ENCODE measurements at places on chromosomes 5 and 9.

GRCh38 chr5:5331848-5332247 is 90.6 kb upstream of the ICE1 start:
- DNase-seq, result no peak

DNA sequence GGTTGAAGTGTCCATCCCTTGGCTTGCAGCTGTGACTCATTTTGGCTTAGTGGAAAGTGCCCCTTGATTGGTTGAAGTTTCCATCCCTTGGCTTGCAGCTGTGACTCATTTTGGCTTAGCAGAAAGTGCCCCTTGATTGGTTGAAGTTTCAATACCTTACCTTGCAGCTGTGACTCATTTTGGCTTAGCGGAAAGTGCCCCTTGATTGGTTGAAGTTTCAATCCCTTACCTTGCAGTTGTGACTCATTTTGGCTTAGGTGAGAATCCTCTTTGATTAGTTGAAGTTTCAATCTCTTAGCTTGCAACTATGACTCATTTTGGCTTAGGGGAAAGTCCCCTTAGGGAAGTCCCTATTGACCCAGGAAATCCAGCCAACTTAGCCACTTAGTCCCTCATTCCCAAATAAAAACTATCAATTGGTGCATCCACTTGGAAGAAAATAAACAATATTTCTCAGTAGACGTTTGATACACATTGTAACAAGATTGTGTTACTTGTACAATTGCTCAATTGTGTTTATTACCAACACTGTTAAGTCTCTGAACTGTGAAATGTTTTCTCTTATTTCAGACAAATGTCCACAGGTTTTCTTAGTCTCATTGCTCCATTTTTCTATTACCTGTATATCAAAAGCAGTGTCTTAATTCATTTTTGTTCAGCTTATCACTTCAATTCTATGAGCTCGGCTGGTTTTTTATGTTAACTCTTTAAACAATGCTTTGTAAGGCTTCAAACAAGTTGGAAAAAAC is 2308.8 kb upstream of the ACO1 start:
- DNase-seq, result no peak

DNA sequence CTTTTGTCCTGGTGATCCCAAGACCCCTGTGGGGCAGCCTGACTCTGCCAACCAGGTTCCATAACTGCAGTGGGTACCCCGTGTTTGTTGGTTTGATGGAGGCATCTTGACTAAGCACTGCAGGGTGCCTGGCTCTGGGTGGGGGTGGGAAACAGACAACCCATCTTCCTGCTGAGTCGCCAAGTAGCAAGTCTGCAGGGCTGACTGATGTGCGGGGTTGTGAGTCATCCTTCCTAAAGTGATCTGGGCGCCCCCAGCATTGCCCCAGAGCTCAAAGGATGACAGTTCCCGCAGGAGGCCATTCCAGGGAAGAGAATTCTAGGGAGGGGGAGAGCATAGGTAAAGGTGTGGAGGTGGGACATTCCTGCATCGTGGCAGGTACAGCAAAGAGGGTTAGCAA is 23.5 kb downstream of the DAB2IP start:
- no peak for DNase-seq

DNA sequence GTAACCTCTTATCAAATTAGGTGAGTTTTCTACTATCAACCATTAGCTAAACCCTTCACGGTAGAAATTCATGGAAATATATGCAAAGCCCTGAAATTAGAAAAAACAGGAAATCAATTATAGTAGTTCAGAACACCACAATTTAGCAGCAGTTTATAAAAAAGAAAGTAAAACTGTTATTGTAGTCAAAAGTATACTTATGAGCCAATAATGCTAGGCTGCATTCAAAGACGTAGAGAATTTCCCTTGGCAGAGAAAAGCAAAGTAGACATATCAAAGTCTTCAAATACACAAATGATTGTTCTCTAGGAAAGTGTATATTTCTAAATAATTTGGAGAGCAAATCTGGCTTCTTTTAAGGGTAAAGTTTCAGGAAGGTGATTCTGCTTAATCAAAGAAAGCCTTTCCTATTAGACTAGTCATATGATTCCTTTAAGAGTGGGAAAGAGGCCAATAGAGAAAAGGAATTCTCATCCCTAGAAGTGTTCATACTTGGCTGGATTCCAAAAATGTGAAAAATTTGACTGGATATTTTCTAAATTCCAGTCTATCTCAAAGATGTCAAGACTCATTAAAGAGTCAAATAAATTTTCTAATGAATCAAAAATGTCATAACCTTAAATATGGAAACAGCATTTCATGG is 185.5 kb downstream of the SMC2 start:
- no peak for DNase-seq

GRCh38 chr5:31682851-31683250 is 43.9 kb downstream of the PDZD2 start:
- no peak for DNase-seq

DNA sequence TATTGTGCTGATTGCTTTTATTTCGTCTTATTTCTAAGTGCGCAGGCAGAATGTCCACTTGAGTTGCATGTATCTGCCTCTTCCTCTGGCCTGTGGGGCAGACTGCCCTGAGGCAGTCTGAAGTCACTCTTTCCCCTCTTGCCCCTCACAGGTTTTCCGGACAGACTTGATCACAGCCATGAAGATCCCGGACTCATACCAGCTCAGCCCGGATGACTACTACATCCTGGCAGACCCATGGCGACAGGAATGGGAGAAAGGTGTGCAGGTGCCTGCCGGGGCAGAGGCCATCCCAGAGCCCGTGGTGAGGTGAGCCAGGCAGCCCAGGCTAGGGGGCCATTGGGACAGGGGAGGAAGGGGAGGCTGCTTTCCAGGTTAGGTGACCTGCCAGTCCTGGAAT is 26.4 kb downstream of the JADE2 start:
- DNase-seq, result no peak

- DNase-seq, result no peak
These were observed 89.9 kb upstream of the GNAQ start for GRCh38 chr9:78121488-78121887.

- no peak for DNase-seq
These were observed 18.3 kb downstream of the MEGF10 start for GRCh38 chr5:127308945-127309344.

DNA sequence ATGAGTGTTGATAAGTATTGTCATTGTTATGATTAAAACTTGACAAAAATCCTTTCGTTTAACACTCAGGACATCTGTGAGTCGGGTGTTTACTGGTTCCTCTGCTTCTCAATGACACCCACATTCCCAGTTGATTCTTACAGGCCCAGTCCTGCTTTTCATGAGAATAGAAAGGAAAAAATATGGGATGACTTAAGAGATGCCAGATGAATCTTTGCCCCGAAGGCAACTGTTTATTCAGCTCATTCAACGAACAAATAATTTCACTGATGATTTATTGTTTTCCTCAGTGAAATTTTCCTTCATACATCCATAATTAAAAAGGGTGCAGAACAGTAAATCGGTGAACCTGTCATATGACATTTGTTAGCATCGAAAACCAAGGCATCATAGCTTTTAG is 452.4 kb upstream of the WWC1 start:
- DNase-seq, result no peak

GRCh38 chr9:75953218-75953617 is 62.7 kb downstream of the PCSK5 start:
- no peak for DNase-seq

DNA sequence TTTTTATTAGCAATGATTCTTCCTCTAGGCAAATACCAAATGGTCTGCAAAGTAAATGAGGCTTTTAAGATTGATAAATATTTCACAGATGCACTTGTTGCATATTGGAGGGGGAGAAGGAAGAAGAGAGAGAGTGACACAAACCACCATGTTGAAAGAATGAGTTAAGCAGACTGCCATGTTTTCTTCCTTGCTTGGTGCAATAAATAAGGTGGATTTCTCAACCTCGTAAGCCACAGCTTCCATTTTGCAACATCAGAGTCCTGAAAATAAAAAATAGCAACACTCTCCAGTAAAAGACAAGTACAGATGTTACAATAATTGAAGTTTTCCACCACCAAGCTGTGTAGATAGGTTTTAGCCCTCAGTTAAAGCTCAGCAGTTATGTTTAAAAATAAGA is 202.9 kb downstream of the SGCD start:
- no peak for DNase-seq

DNA sequence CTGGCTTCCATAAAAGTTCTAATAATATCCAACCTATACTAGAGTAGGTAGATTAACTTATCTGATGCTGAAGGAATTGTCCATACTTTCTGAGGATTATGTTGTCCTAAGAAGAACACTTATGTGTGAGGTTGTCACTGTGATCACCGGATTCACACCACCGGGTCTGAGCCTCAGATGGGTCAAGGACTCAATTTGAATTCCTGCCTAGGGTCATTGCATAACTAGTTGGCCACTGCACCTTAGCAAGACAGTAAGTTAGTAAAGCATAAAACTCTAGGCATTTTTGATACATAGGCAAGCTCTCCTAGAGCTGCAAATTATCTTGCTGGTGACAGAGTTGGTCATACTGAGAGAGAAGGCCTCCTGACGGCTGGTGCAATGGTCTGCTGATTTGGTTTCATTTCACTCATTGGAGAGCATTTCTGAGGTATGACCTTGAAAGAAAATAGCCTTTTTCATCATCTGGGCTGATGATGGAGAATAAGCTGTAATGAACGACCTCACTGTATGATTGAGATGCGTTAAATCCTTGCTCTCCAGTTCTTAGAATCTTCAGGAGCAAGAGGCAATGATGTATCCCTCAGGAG is 72.0 kb upstream of the CKMT2 start:
- DNase-seq, result no peak

DNA sequence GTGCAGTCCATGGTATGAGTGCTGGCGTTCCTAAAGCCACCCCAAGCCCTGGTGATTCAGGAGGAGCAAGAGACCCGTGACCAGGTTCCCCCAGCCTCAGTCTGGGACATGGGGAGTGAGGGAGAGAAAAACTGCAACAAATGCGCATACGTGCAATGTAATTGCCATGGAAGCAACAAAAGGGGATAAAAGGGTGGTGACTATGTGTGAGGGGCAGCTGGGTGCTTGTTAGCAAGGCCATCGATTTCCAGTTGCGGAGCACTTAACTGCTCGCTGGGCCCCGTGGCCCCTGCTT is 709 bp upstream of the SH3PXD2B start:
- no peak for DNase-seq

DNA sequence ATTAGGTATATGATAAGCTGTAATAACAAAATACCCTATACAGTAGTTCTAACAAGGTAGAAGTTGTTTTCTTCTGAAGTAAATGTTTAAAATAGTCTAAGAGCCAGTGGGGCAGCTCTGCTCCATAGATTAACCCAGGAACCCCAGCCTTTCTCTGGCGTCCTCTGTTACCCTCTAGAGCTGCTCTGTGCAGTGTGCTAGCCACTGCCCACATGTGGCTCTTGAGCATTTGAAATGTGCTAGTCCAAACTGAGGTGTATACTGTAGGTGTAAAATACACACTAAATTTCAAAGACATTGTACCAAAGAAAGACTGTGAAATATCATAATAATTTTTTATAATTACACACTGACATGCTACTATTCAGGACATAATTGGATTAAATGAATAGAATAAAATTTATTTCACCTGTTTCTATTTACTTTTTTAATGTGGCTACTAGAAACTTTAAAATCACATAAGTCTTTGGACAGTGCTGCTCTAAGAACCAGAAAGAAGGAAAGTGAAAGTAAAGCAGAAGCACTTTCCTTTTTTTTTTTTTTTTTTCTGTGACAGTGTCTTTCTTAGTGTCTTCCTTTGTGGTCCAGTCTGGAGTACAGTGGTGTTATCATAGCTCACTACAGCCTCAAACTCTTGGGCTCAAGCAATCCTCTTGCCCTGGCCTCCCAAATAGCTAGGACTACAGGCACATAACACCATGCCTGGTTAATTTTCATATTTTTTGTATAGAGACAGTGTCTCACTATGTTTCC is 39.3 kb downstream of the RAI14 start:
- no peak for DNase-seq

GRCh38 chr9:117414906-117415331 is at the start of gene ASTN2:
TSS of gene ASTN2 (minus strand) at chr9:117415057. CDS start at chr9:117414938, 119 bp downstream.
- DNase-seq, result no peak

GRCh38 chr9:935348-935965 is 41.0 kb upstream of the DMRT3 start:
- DNase-seq, result no peak

- no peak for DNase-seq
These were observed 72.8 kb downstream of the SLC1A1 start for GRCh38 chr9:4563105-4563504.

- DNase-seq, result no peak
These were observed 488.5 kb downstream of the NR2F1-AS1 start for GRCh38 chr5:93092349-93093105.

- no peak for DNase-seq
These were observed 49.9 kb downstream of the PDE4D start for GRCh38 chr5:59843511-59844213.

DNA sequence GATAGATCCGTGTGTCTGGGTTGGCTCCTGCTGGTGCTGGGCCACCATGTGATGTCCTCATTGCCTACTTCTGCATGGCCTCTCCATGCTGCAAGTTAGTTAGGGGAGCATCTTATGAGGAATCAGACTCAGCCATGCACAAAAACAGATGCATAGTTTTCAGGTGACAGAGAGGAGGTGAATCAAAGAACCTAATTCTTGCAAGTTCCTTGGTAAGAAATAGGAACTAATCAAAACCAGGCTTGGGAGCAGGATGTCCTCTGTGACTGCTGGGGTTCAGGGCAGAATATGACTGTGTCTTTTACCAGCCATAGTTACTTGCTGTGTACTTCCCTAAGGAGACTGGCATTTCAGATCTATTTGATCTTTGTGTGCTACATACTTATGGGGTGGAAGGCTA is 61.6 kb downstream of the C9orf152 start:
- no peak for DNase-seq

DNA sequence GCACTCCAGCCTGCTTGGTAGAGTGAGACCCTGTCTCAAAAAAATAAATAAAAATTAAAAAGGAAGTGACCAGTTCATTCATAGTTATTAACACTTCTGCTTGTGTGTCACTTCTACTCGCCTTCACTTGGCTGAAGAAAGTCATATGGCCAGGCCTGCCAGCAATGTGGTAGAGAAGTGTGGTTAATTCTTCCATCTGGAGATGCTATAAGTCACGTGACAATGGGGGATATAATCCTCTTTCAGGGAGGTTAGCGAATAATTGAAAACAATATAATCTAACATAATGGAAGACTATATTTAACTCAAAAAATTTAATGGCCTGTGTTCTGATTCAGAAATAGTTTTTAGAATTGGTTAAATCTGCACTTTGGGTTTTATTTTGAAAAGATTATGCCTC is 305.6 kb downstream of the DOCK8 start:
- no peak for DNase-seq

- DNase-seq, result no peak
These were observed 127.6 kb downstream of the DROSHA start for GRCh38 chr5:31404325-31404724.

All from GOT3 (cell line).